ENCODE measurements at places on chromosomes 16 and 17.

DNA sequence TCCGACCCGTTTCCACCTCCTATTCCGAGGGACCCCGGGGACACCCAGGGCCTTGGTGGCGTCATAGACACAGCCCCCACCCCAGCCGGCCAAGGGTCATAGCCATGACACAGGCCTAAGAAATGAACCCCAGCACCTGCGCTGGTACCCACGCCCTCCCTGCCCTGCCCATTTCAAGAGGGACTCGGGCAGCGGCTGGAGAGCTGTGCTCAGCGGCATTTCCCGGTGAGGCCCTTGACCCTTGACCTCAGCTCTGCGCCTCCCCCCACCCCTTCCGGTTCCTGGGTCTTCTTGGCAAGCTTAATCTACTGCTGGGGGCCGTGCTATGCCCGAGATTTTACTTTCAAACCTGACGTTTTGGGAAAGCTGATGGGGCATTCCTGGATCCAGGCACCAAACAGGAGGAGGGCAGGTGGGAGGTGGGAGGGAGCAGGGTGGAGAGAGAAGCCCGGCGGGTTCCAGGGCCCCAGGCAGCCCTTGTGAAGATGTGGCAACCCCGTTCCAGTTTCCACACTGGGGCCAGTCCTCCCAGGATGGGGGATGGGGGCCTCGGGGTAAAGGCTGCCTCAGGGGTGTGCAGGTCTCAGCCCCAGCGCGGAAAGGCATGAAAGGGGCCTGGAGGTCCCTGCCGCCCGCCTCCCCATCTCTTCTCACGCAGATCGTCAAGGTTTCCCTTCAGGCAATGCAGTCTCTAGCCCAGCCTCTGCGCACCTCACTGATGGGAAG is at the start of gene SLC22A31:
TSS of gene SLC22A31 (minus strand) at position 414 of the 726 bp plus-strand sequence. CDS start at position 378, 36 bp downstream.
- H3K4me1 ChIP-seq = no peaks in the 10 kb centered on the region
- H3K4me3 ChIP-seq = peak within 1 kb of the TSS; percentile 28
- H3K27me3 ChIP-seq = peaks cover 20% of the 10 kb centered on the region

DNA sequence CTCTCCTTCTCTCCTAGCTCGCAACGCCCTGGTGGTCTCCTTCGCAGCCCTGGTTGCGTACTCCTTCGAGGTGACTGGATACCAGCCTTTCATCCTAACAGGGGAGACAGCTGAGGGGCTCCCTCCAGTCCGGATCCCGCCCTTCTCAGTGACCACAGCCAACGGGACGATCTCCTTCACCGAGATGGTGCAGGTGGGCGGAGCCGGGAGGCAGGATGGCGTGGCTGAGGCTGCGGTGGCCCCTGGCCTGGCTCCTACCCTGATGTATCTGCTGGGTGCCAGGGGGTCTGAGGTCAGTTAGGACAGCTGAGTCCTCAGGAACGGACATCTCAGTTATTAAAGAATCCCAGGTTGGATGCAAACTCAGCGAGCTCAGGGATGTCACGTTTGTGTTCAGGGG is 16.7 kb downstream of the SLC26A11 start:
- H3K36me3 ChIP-seq = peaks cover 17% of the 10 kb centered on the region
- H3K27ac ChIP-seq = no peak overlapping the region
- no peak for DNase-seq

GRCh38 chr16:64449506-64449905 is 672.4 kb downstream of the CDH11 start:
- H3K27me3 ChIP-seq = peaks cover 1% of the 10 kb centered on the region
- H3K27ac ChIP-seq = no peak overlapping the region
- H3K4me3 ChIP-seq = no peak overlapping the region
- no peaks in the 10 kb centered on the region for H3K4me1 ChIP-seq
- DNase-seq = no peak
- H3K36me3 ChIP-seq = no peaks in the 10 kb centered on the region

- no peak for DNase-seq
- no peak overlapping the region for H3K27ac ChIP-seq
- H3K27me3 ChIP-seq = no peaks in the 10 kb centered on the region
- H3K4me3 ChIP-seq = no peak overlapping the region
- no peaks in the 10 kb centered on the region for H3K36me3 ChIP-seq
These were observed 234.8 kb downstream of the MAF start for GRCh38 chr16:79365702-79366101.

DNA sequence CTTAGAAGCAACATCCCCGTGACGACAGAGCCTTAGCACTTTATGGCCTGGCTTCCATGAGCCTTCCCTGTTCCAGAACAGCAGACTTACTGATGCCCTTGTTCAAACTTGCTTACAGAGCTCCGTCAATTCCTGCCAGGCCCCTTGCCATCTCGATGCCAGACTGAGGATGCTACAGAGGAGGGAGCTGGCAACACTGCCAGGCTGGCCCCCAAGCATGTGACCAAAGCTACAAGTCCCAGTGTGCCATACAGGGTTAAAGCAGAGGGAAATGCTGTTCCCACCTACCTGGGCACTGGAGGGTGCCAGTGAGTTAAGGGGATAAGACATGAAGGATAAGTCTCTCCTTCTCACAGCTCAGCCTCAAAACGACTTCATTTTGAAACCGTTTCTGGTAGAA is 33.5 kb upstream of the SREBF1 start:
- no peak overlapping the region for H3K27ac ChIP-seq
- DNase-seq = no peak

DNA sequence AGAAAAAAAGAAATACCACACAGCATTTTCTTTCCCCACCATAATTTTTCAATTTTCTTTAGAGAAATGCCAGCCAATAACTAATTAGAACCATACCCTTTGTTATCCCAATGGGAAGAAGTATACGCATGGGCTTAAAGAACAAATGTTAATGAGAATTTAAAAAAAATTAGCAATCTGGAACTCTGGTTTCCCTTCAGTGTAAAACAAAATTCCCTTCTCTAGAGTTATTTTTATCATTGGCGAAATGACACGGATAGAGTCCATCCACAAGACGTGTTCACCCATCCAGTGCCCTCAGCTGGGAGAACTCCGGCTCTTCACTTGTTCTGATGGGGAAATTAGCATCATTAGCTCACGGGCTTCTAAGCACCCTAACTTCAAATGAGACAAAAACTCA is 3.3 kb downstream of the NXN start:
- no peaks in the 10 kb centered on the region for H3K36me3 ChIP-seq
- DNase-seq = no peak
- H3K4me3 ChIP-seq = peak overlapping the region; percentile 94
- peaks cover 35% of the 10 kb centered on the region for H3K4me1 ChIP-seq

DNA sequence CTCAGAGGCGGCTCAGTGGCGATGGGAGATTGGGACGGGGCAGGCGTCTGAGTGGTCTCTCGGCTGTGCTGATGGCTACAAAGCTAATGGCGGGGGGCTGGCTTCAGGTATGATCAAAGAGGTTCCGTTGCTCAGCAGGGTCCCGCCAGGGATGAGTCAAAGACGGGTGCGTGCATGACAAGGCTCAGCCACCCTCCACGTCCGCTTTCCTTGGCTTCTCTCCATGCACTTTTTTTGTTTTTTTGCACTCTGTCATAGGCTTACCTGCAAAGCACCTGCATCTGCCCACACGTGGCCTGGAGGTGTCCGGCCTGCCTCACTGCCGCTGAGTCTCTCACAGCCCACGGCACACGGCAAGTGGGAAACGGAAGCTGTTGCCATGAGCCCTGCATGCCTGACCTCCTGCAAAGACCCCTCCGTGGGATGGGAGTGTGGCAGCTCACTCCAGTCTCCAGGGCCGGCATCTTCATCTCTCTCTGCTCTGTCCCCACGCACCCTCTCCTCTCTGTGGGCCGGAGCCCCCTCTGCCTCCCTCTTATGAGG is 85.5 kb upstream of the ZNF469 start:
- no peak overlapping the region for H3K27ac ChIP-seq
- peaks cover 27% of the 10 kb centered on the region for H3K4me1 ChIP-seq
- peaks cover 5% of the 10 kb centered on the region for H3K36me3 ChIP-seq

DNA sequence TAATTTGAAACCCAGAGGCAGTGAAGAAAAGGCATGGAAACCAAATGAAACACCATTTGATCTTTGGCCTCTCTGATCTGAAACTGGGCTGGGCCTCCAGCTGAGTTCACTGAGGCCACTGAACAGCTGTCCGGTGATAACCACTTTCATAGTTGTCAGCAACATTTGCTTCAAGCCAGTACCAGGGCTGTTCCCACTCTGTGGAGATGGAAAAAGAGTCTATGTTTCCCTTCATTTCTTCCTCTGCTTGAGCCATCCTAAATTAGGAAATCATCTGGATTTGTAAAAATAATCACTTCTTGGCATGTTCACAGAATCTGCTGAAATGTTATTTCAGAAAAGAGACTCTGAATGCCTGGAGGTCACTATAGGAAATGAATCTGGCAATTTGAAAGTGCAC is 119.3 kb downstream of the STX8 start:
- peaks cover 6% of the 10 kb centered on the region for H3K4me1 ChIP-seq
- no peak for DNase-seq
- no peak overlapping the region for H3K27ac ChIP-seq
- no peaks in the 10 kb centered on the region for H3K27me3 ChIP-seq
- H3K4me3 ChIP-seq = no peak overlapping the region

GRCh38 chr17:73621685-73622084 is 22.6 kb downstream of the SDK2 start:
- no peak for DNase-seq
- no peak overlapping the region for H3K27ac ChIP-seq
- H3K27me3 ChIP-seq = peaks cover 7% of the 10 kb centered on the region

GRCh38 chr16:25217921-25218320 is 1.2 kb downstream of the AQP8 start:
- H3K4me3 ChIP-seq = no peak overlapping the region
- DNase-seq = no peak
- H3K27ac ChIP-seq = no peak overlapping the region

DNA sequence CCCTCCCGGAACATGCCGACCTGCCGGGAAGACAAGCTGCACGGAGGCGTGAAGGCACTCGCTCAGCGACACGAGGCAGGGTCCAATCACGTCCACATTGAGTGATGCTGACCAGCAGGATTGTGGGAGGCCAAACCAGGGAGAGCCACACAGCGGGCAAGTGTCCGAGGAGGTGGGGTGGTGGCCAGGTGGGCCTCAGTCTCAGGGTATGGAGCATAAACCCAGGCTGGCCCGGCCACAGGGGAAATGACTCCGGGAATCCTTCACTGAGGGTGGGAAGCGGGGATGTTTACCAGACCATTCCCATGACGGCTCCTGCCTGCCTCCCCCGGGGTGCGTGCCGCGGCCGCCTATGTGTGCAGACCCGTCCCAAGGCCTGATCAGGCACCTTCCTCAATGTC is 62.5 kb downstream of the RPH3AL start:
- no peak overlapping the region for H3K4me3 ChIP-seq
- H3K36me3 ChIP-seq = no peaks in the 10 kb centered on the region
- no peak overlapping the region for H3K27ac ChIP-seq
- H3K27me3 ChIP-seq = peaks cover 14% of the 10 kb centered on the region

DNA sequence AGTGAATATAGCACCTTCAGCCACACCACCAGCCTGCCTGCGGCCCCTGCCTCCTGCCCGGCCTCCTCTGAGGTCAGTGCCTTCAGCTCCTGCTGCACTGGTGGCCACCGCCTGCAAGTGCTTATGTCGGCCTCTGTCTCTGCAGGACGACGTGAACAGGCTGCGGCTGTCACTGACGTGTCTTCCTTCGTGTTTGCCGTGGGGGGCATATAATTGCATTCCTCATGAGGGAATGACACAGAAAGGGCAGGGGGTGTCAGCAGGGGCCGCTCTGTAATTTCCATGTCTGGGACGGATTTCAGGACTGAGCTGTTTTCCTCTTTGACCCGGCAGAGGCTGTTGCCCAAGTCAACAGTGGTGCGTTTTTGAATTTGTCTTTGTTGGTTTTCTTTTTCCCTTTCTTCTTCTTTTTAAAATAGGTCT is 28.5 kb downstream of the CMIP start:
- peaks cover 10% of the 10 kb centered on the region for H3K36me3 ChIP-seq
- peak overlapping the region; percentile 14 for H3K27ac ChIP-seq
- no peak for DNase-seq
- H3K4me3 ChIP-seq = no peak overlapping the region
- peaks cover 10% of the 10 kb centered on the region for H3K27me3 ChIP-seq

- peaks cover 6% of the 10 kb centered on the region for H3K27me3 ChIP-seq
- peak overlapping the region; percentile 92 for H3K4me3 ChIP-seq
- no peaks in the 10 kb centered on the region for H3K36me3 ChIP-seq
- DNase-seq = no peak
These were observed 1.3 kb downstream of the GSPT1 start for GRCh38 chr16:11914210-11915113.

- H3K36me3 ChIP-seq = no peaks in the 10 kb centered on the region
- DNase-seq = no peak
- no peak overlapping the region for H3K4me3 ChIP-seq
These were observed 516.8 kb downstream of the MAF start for GRCh38 chr16:79083508-79084299.

- peaks cover 13% of the 10 kb centered on the region for H3K27me3 ChIP-seq
- no peak overlapping the region for H3K4me3 ChIP-seq
- no peak for DNase-seq
These were observed 290.4 kb downstream of the FOXL1 start for GRCh38 chr16:86868786-86869185.

DNA sequence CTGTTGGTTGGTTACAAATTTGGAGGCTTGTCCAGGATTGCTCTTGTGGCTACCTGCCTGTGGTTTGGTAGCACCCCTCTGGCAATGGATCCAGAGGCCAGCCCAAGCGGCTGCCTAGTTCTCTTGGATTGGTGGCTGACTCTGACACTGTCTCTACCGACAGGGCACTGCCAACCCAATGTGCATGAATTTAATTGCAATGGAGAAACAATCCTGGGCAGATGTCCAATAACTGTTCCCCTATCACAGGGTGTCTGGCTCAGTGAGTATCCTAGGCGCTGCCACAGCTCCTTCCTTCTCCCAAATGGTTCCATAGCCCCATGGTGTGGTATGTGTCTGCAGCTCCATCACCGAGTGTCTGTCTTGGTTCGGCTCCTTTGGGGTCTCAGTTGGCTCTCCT is 19.5 kb downstream of the N4BP1 start:
- H3K27ac ChIP-seq = no peak overlapping the region
- H3K27me3 ChIP-seq = peaks cover 3% of the 10 kb centered on the region
- H3K36me3 ChIP-seq = peaks cover 43% of the 10 kb centered on the region
- no peaks in the 10 kb centered on the region for H3K4me1 ChIP-seq
- no peak for DNase-seq
- no peak overlapping the region for H3K4me3 ChIP-seq

DNA sequence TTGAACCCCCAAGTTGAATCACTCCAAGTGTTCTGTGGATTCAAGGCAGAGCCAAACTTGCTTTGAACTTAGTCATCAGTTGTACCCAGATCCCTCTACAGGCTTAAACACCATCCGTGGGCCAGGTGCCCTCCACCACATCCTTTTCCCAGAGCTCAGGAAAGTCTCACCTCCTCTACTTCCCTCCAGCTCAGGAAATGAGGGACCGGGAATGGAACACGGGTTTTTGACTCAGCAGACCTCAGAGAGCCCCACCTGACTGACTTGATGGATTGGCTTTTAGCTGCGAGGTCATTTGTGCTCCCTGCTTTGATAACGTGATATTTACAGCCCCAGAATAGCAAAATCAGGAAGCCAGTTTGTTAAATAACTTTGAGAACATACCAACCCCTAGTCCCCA is 20.1 kb downstream of the GID4 start:
- no peaks in the 10 kb centered on the region for H3K36me3 ChIP-seq
- H3K27me3 ChIP-seq = no peaks in the 10 kb centered on the region
- no peak overlapping the region for H3K4me3 ChIP-seq
- DNase-seq = no peak
- H3K4me1 ChIP-seq = no peaks in the 10 kb centered on the region
- H3K27ac ChIP-seq = no peak overlapping the region
